Activated CD4-positive, CD25-positive, alpha-beta regulatory T cell (primary cell): ENCODE measurements at places on chromosomes 5 and 9.

- DNase-seq = no peak
These were observed 159.2 kb upstream of the RAI14 start for GRCh38 chr5:34496701-34497469.

DNA sequence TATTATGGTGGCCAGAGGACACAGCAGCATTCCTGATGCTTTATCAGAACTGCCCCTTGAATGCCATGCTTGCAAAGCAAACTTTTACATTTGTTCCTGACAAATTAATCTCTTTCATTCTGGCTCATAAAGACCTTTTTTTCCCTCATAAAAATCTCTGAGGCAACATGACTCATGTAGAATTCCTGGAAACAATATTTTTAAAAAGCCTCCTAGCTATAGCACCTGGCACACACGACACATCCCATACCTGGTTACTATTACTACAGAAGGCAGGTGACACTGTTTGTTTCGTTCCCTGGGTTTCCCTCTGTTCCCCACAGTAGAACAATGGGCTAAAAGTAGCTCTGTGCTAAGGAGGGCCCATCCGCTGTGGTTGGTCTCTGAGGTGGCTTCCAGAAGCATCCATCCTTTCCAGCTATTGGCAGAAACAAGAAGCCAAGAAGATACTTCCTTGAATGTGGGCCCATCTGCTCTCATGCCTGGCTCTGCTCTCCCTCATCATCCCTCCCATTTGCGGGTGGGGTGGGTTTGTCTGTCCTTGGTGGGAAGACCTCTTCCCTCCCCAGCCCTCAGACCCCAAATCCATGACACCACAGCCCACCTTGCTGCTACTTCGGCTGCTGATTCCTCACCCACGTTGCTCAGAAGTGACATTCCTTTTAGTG lies 59.1 kb downstream of the GALNT12 start:
- no peak for DNase-seq

GRCh38 chr5:143196601-143197259 lies 206.8 kb downstream of the NR3C1 start:
- DNase-seq = no peak

DNA sequence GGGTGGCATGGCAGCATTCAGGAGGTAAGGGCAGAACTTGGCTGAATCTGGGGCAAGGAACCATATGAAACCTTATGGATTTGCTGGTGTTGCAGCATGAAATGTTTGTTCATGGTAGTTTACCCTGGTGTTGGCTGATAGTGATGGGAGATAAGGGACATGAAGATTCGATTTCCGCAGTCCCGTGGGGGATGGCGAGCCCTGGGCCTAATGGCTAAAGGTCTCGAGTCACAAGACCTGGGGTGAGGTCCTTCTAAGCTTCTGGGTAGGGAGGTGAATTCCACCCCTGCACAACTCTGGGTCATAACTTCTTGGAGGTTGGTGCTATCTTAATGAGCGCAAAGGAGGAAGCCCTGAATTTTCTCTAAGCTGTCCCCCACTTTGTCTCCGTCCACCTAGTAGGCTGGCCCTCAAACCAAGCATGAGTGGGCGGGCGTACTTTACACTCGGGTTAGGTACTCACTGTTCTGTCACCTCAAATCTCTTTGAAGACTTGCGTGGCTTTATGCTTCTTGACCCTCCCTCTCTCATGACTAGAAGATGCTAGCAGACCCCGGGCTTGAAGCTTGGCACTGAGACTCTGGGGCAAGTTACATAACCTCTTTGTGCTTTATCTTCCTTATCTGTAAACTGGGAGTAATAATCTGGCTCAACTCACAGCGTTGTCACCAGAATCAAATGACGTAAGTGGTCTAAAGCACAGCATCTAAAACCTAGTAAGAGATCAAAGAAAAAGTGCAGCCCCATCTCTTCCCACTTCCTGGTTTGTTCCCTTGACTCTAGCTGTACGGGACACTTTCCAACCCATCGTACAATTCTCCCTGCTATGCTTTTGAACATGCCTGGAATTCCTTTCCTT lies 72.5 kb downstream of the BASP1 start:
- DNase-seq = no peak

- DNase-seq = no peak
These were observed 30.9 kb upstream of the PPP2R2B start for GRCh38 chr5:146909255-146910068.

GRCh38 chr5:145347026-145347616 lies 488.0 kb downstream of the PRELID2 start:
- no peak for DNase-seq

GRCh38 chr5:40410964-40411635 lies 268.6 kb upstream of the PTGER4 start:
- DNase-seq = no peak

DNA sequence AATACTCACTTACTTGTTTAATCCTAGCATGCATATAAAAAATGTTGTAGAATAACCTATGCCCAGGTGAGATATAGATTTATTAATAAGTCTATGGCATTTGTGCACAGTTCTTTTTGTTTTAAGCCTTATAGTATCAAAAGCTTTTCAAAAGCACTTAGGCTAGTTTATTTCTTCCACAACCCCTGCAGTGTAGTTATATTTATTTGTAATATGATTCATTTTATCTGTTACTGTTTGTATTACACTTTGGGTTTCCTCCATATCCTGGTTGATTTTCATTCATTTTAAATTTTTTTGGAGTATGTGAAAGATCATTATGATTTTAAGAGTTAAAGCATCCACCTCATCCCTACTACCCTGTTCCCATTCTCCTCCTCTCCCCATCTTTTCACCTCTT lies 18.8 kb upstream of the ARHGEF28 start:
- DNase-seq = no peak

DNA sequence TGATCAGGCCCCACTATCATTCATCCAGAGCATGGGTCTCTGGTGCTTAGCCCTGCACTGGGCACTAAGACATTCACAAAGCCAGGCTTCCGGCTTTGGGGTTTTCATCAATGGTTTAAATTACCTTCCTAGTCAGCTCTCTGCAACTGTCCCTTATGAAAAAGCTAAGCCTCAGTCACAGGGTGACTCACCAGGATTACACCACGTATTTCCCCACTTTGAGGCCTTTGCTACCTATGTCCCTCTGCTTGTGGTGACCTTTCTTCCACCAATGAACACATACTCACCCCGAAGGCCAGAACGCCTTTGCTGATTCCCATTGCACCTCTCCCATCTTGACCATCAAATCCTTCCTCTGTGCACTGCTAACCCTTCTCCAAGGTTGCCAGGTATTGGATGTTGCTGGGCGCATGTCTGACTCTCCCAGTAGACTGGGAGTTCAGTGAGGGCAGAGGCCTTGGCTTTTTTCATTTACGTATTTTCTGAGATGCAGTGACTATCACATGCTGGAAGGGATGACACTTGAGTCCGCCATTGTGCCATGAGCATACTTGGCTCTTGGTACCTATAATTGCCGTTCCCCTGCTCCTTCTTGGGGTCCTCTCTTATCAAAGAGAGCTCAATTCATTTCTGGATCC lies 58.7 kb upstream of the TNFSF8 start:
- DNase-seq = no peak

GRCh38 chr5:32771037-32771436 lies 59.9 kb downstream of the NPR3 start:
- DNase-seq = no peak

- no peak for DNase-seq
These were observed 31.2 kb downstream of the RFK start for GRCh38 chr9:76363032-76363395.

- no peak for DNase-seq
These were observed 2.4 kb upstream of the TRIM7 start for GRCh38 chr5:181207214-181207959.

DNA sequence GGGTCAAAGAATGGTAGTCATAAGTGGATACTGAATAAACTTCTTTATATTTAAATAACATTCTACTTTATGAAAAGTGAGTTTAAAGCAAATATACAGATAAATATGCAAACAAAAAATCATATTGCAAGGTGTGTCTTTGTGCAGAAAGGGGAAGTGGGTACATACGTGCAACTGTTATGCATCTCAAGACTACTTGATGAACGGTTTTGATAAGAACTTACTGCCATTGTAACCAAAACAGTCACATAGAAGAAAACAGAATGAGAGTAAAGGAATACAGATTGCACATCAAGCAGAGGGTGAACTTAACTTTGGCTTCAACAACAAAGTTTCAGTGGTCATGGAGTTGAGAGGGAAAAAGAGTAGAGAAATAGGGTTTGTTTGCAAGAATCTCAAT lies 9.9 kb downstream of the CAMK4 start:
- DNase-seq = no peak

- DNase-seq = no peak
These were observed 237.8 kb upstream of the NMUR2 start for GRCh38 chr5:152642880-152643279.

DNA sequence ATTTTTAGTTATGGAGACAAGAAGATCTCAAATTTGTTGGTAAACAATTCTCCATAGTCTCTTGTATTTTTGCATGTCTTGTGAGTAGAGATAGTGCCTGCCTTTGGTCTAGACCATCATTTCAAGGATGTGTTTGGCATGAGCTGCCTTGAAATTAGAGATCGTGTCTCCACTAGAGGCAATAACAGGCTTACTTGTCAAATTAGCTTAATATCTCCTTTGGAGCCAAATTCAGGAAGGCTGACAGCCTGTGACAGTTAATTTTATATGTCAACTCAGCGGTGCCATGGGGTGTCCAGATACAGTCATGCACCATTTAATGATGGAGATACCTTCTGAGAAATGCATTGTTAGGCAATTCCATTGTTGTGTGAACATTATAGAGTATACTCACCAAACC lies 24.8 kb upstream of the PRDM9 start:
- DNase-seq = no peak

DNA sequence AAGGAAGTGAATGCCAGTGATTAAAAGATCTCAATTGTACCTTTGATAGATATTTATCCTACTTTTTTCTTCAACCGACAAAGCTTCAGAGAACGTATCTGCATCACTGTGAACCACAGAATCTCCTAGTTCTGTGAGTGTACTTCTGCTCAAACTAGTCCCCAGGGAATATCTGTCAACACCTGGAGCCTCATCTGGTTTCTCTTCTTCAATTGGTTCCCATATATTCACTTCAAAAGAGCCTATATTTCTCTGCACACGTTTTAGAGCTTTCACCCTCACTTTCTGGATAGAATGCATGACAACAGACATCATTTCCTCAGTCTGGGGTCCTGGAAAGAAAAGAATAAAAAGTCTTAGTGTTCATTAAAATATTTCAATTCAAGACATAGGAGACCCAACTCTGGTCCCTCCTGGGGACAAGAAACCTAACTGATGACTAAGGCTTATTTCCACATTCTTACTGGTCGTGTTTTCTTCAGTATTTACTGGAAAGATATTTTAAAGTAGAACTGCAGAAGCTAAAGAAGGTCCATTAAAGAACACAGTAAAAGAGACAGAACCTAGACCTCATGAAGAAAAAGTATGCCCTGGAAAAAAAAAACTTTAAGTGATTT lies 64.3 kb downstream of the CPLANE1 start:
- DNase-seq = no peak
